ENCODE measurements at places on chromosomes 5 and 9.

DNA sequence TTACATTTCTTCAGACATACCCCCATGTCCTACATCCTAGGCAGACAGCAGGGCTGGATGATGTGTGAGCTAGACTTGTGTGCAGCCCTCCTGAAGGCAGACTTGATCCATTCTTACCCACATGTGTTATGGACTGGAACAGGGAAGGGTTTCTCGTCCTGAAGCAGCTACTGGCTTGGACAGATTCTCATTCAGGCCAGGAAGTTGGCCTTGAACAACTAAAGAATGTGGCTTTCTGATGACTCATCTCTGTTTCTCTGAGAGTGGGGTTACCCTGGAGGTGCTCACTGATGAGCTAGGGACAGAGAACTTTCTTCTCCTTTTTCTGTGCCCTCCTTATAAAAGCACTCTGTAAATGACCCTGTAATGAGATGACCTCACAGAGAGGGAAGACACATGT is 246.5 kb downstream of the PCSK5 start:
- no peak for DNase-seq

- no peak for DNase-seq
Measured at GRCh38 chr5:36447776-36448175, 146.1 kb upstream of the RANBP3L start.

DNA sequence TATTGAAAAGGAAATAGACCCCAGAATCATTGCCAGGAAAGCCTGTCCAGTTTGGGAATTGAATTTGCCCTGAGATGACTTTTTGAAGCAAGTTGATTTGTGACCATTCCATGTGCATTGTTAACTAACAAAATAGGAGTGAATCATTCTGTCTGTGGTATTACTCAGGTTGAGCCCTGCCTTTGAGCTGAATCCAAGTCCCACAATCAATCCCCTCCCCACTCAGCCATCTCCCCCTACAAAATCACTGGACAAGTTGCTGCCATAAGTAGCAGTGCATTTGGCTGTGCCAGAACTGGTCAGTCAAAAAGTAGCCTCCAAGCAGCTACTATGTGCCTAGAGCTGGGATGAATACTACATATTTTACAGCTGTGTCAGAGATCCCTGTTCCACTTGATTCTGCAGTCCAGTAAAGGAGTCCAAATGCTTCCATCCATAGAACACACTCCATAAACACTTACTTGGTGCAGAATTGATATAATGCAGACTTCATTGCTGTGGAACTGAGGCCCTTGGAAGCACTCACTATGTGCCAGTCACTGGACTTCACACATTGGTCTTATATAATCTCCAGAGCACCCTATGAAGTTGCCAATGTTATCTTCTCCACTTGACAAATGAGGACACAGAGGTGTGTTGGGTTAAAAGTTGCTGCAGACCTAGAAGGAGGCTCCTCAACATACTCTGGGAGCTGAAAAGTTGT is 96.1 kb downstream of the ZNF462 start:
- no peak for DNase-seq

DNA sequence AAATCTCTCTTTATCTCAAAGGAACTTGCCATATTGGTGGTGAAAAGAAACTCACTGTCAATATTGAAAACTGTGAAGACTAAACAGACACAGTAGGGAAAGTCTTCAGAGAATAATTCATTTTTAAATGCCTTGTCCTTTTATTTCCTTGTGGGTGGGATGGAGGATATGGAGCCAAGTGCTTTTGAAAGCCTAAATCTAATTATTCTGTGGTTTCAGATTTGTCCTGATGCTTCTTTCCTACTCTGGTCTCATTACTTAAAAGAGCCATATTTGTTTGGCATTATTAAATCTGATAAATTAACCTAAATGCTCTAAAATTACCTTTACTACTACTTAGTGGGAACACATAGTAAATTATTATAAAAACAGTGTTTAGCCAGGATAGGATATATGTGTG is 258.3 kb upstream of the EFNA5 start:
- no peak for DNase-seq

- DNase-seq, result no peak
Measured at GRCh38 chr9:125821078-125821477, 73.9 kb downstream of the PBX3 start.

DNA sequence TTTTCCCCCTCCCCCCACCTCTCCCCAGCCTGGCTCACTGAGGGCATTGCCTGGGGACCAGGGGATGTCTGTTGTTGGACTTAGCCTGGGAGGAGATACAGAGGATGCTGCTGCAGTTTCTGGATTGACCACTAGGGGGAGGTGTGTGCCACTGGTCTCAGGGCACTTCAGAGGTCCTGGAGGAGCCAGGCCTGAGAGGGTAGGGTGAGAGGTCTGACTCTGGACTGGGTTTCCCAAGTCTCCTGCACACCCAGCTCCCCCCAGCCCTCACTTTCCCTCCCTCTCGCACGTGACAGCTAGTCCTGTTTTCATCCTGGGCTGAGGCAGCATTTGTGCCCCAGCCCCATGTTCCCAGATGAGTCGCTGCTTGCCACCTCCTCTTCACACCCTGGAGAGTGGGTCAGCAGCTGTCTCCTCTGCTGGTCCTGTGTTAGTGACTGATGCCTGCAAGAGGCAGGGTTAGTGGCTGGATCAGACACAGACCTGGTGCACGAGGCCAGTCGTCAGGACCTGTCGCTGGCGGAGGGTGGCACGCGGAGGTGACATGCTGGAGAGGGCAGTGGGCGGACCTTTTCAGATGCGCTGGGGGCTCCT is 4.4 kb downstream of the IL3 start:
- DNase-seq, result peak; percentile 78

DNA sequence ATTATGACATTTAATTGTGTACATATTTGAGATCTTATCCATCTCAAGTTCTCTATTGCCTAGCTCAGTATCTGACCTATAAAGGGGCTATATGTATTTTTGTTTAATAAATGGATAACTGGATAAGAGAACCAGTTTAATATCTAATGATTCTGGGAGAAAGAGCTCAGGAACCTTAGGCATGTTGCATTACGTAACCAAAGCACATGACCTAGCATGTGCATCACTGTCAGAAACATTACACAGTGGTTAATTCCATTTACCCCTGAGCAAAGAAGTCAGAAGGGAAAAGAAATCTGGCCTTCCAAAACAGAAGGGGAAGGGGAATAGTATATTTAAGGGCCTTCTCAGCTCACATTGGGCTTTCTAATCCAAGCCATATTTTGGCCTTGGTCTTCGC is 12.3 kb downstream of the PAPPA start:
- DNase-seq, result no peak

DNA sequence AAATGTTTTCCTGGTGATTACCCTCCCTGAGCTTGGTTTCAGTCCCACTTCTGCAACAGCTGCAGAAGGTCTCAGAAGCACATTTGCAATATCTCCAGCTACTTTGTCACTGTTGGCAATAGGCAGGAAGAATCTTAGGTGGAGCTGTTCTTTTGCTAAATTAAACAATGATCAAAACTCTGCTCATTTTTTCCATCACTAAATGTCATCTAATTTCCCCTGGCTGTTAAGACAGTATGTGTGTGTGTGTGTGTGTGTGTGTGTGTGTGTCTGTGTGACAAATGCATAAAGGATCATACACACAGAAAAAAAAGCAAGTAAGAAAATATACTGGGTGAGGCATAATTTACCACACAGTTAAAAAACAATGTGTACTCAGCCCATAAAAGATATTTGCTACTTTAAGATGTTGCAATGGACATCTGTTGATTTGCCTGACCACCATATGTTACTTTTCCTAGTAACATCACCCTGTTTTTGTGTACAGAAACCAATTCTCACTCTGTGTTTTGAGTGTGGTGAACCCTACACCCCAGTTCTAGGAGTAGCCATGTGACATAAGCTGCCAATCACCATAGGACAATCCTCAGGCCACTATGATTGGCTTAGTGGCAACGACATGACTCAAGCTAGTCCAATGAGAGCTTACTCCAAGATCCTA is 572.6 kb upstream of the CLINT1 start:
- no peak for DNase-seq

DNA sequence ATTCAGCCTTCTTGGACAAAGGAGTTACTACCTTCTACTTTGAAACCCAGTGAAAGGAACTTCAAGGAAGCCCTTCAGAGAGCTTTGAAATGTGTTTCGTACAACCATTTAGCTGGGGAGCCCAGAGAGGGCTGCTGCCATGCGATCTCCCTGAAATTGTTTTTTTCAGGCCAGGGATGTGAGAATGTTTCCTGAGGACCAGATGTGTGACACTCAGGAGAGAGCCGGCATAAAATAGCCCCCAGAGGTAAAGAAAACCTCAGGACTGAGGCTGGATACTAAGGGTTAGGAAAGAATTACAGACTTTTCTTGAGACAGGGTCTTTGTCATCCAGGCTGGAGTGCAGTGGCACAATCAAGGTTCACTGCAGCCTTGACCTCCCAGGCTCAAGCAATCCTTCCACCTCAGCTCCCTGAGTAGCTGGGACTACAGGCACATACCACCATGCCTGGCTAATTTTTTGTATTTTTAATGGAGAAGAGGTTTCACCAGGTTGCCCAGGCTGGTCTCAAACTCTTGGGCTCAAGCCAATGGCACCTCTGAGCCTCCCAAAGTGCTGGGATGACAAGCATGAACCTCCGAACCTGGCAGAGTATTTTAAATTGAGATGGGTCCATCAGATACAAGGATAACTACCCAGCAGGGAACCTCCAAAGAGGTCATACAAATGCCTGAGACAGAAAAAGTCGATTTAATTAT is 8.4 kb downstream of the RPL37 start:
- no peak for DNase-seq

- no peak for DNase-seq
Measured at GRCh38 chr5:153900703-153901395, 137.9 kb downstream of the FAM114A2 start.

- DNase-seq, result no peak
Measured at GRCh38 chr9:129183495-129184218, 5.6 kb upstream of the IER5L start.

DNA sequence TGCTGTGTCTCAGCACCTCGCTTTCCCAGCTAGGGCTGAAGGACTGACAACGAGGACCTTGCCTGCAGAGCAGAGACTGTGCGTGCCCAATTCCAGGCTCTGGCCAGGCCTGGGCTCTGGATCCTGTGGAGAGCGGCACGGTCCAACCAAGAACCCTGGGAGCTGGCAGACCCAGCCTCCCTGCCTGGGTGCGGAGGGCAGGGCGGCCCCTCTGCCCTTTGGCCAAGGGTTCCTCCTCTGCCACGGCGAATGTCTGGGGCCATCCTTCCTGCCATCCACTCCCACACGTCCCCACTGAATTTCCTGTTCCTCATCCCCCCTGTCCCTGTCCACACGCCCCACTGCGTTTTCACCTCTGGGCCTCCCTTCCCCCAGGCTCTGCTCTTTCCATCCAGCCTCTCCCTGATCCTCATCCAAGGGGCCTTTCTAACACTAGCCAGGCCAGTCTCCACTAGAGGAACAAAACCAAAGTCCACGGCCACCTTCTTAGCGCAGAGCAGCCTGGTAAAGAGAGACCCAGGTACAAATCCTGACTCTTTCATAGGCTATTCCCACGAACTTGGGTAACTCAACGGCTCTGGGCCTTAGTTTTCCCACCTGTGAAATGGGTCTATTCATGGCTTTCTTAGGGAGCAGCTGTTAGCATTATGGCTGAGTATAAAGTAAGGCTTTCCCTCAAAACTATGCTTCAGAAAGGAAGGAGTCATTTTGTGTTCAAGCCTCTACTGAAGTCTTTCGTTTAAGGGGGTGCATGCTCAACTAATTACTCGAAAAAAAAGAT is 95.5 kb upstream of the PHYKPL start:
- no peak for DNase-seq

- DNase-seq, result no peak
Measured at GRCh38 chr5:100905259-100905914, 2.3 kb upstream of the ST8SIA4 start.

- DNase-seq, result no peak
Measured at GRCh38 chr5:27598576-27598975, 560.2 kb upstream of the CDH9 start.

DNA sequence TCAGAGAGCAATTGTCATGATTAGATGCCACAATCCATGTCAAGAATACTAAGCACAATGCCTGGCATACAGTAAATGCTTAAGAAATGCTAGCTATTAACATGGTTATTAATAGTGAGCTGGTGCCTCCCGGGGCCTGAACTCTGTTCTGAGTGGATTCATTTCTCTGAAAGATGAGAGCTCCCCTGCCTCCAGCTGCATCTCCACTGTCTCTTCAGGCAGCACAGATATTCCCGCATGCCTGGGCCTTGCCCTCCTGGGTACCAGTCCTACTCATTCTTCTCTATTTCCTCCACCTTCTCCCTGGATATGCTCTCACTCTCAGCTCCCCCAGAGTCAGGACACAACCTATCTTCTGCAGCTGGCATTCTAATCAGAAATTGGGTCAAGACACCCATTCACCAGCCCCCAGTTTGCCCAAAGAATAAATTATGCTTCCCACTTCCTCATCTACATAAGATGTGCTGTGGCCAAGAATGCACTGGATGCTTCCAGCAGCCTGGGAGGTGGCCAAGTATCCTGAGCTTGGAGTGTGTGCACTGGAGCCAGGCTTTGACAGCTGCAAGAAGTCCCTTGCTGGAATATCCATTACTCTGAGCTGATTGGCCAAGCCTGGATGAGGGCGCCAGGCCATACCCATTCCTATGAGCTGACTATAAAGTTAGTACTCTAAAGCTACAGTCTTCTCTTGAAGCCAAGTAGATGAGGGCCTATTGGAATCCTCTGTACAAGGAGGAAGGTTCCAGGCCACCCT is 669.0 kb downstream of the ACTL7B start:
- DNase-seq, result no peak

DNA sequence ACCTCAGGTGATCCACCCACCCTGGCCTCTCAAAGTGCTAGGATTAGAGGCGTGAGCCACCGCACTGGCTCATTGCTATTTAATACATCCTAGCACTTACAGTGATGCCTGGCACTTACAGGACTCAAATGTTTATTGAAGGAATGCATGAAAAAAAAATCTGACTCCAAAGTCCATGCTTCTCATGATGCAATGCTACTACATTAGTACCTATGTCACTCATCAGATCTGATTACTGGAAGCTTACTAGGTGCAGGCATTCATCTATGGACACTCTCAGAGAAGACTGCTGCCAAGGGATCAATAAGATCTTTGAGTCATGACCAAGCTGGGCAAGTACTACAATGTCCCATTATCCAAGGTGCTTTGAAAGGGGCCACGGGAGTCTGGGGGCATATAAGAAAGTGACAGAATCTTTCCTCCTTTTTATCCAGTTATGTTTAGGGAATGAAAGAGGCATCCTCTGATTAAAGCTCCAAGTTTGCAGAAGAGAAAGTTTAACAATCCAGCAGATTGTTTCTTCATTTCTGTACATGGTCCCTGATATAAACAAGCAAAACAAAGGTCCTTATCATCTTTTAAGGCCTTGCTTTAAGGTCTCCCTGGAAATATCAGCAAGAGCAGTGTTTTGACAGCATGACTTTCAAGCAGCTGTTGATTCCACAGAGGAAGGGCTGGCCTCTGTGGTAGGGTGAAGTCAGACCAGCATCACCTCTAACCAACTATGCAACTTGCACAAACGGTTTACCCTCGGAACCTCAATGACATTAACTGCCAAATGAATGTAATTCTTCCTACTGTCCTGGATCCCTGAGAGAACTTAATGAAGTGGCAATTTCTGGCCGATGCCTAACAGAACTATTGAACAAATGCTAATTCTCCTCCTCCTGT is 35.9 kb downstream of the ARPC5L start:
- no peak for DNase-seq

DNA sequence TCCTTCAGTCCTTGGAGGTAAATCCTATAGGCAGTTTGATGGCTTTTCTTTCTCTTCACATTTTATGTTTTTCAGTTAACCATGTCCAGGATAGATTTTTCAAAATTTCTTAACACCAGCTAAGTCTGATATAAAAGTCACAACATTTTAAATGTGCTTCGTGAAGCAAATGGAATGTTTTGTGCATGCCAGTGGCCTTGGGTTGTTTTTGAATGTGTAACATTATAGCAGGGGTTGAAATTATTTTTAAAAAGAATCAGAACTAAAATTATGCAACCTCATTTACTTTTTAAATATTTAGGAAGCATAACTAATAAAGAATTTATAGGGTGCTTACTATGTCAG is 201.1 kb downstream of the ARHGEF28 start:
- no peak for DNase-seq

All from activated CD4-positive, alpha-beta T cell treated with anti-CD3 and anti-CD28 coated beads, Interleukin-2, amount 50 U/mL, for 1 hour (primary cell).